ENCODE measurements at places on chromosomes 3 and 15. TPM values are rescaled to one million over a fixed set of nuclear protein-coding genes. Genes with fewer than 3 reads are reported as not detected.

GRCh38 chr15:60195611-60196010 is 191.5 kb downstream of the FOXB1 start:
- DNase-seq: no peak

DNA sequence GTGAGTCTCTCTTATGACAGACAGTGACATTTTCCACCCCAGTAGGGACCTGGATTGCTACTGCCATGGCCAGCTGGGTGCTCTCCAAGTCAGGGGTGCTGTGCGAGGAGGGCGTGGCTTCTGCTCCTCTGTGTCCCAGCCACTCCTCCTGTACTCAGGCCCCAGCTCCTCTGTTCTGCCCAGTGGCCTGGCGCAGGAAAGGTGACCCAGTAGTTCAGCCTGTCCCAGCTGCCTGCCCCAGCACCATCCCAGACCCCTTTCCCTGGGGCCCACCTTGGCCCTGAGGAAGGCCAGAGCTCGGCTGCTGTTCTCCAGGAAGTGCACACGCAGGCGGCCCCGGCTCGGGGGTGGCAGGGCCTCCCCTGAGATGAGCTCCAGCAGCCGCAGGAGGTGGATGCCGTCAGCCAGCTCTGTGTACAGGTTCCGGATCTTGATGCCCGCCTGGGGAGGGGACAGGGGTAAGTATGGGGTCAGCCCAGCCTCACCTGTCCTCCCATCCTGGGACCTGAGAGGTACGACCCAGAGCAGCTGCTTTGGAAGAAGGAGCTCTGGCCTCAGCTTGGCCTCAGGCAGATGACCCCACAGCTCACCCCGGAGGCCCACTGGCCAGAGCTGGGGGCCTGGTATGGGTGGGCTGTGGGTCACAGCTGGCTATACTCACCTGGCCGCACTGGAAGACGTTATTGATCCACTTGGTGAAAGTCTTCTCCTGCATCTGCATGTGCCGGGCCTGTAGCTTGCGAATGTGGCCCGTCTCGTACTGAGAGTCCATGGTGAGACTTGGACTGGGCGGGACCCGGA is 1.0 kb downstream of the SPTBN5 start:
- no peak for DNase-seq

- DNase-seq: no peak
Observed at GRCh38 chr3:152263711-152264110, 5.0 kb upstream of the MBNL1 start.

- DNase-seq: no peak
Observed at GRCh38 chr3:127692501-127693335, 20.0 kb downstream of the ABTB1 start.

The GOLGA8T gene
- total RNA-seq: not detected

Measured in activated T-helper 2 cell treated with anti-CD3 and anti-CD28 coated beads, Interferon-gamma antibody, Interleukin-2, Interleukin-4, amounts not matched to agents 10 μg/mL and 5 μg/mL and 100 μg/mL, durations not matched to agents 14 hours and 24 hours and 36 hours (primary cell).